NCI-H1092 treated with DMSO at 0.1 percent for 48 hours (cell line): ENCODE measurements at places on chromosomes 6 and 20.

GRCh38 chr20:58028123-58028522 lies 200.3 kb downstream of the ANKRD60 start:
- DNase-seq = no peak

GRCh38 chr6:97198046-97198565 lies 84.9 kb downstream of the MMS22L start:
- no peak for DNase-seq

DNA sequence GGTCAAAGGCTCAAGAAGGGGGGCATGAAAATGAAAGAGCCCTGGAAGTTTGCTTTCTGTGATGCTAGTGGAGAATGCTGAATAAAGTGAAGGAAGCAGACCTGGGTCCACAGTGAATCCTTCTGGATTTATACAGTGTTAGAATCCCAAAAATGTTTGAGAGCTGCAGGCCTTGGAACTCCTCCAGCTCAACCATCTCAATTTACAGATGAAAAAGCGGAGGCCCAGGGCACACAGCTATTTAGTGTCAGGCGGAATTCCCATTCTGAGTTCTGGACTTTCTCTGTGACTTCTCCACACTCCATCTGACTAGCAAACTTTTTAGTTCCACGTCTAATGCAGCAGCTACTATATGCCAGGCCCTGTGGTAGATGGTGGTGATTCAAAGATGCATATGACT lies 1.5 kb upstream of the PRSS35 start:
- no peak for DNase-seq

DNA sequence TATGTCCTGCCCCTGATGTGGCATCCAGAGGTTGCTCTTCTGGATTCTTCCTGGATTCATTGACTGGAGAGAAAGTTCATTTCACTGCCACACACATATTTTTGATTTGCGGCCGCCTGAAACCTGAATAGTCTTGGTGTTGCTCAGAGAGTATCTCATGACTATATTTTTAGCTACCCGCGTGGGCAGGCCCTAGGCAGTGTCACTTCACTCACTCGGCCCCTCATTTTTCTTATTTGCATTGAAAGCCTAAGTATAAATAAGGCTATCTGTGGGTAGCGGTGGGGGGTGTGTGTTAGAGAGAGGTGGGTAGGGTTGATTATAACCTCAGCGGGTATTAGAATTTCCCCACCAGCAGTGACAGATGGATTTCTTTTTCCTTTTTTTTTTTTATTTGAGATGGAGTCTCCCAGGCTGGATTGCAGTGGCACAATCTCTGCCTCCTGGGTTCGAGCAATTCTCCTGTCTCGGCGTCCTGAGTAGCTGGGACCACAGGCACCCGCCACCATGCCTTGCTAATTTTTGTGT lies 113.5 kb downstream of the JARID2 start:
- no peak for DNase-seq

DNA sequence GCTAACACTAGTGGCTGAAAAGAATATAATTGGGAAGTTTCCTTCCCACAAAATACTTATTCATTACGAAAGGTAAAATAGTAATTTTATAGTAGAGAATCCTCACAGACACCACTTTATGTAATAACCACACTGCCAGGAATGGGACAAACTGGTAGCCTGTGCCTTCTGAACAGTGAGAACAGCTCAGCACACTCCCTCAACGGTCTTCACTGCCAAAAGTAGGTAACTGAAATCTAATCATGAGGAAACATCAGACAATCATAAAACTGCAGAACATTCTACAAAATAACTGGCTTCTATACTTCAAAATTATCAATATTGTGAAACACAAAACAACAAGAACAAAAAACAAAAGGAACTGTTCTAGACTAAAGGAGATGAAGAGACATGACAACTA lies 44.1 kb downstream of the NUP153 start:
- no peak for DNase-seq

DNA sequence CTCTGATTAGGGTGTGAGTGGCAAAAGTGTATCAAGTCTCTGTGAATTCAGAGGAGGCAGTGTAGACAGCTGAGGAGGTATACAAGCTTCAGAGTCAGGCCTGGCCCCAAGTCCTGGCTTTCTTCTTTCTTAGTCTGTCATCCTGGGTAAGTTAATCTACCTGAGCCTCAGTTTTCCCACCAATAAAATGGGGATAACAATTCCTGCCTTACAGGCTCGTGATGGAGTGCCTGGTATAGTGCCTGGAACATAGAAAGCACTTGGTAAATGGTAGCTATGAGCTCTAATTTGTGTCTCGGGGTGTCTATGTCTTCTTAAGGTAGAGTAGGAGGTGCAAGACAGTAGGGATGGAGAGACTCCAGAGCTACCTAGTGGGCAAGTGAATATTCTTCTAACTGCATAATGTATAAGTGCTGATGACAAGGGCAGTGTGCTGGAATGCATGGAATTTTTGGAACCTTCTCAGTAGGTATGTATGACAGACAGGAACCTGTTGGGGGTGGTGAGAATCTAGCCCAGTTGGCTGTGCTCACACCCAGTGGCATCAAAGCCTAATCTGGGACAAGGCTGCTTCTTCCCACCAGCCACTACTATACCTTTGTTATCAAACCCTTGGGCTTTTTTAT lies 4.0 kb upstream of the SCUBE3 start:
- no peak for DNase-seq

- DNase-seq = no peak
These were observed 17.8 kb downstream of the MAP3K5 start for GRCh38 chr6:136774228-136775041.
